Lung (tissue), 17 donors: ENCODE measurements at places on chromosomes 16 and 17.

- DNase-seq = no peak
These were observed 187.9 kb downstream of the KCNJ2 start for GRCh38 chr17:70357190-70357589.

DNA sequence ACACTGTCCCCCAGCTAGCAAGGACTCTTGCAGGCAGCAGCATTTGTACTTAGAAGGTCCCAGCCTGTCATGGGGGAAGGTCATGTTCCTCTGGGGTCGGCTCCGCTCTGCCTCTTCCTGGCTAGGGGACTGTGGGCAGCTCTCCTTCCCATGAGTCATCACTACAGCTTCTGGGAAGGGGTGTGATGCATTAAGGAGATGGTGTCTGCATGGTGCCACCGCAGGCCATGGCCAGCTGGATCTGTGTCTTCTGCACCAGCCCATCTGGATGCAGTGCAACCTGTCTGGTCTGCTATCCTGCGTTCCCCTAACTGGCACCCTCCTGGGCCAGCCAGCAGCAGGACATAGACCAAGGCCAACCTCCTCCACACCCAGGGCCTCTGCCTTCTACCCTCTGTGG lies 6.3 kb downstream of the STARD3 start:
- DNase-seq = no peak

GRCh38 chr17:6437466-6437865 lies 2.5 kb upstream of the AIPL1 start:
- no peak for DNase-seq

DNA sequence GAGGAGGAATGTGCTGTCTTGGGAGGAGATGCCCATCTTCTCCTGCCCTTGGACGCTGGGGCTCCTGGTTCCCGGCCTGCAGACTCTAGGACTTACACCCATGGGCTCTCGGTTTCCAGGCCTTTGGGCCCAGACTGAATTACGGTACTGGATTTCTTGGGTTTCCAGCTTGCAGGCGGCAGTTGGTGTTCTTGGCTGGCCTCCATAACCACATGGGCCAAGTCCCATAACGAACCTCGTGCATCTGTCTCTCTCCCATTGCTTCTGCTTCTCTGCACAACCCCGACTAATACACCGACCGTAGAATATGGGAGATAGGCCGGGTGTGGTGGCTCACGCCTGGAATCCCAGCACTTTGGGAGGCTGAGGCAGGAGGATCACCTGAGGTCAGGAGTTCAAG lies 162.6 kb downstream of the SDK2 start:
- no peak for DNase-seq

GRCh38 chr16:88392616-88393015 lies 9.9 kb downstream of the ZNF469 start:
- no peak for DNase-seq

GRCh38 chr16:87489434-87490045 lies 3.3 kb downstream of the ZCCHC14 start:
- DNase-seq = no peak

- no peak for DNase-seq
These were observed 46.2 kb downstream of the HSD17B2 start for GRCh38 chr16:82081264-82081663.

DNA sequence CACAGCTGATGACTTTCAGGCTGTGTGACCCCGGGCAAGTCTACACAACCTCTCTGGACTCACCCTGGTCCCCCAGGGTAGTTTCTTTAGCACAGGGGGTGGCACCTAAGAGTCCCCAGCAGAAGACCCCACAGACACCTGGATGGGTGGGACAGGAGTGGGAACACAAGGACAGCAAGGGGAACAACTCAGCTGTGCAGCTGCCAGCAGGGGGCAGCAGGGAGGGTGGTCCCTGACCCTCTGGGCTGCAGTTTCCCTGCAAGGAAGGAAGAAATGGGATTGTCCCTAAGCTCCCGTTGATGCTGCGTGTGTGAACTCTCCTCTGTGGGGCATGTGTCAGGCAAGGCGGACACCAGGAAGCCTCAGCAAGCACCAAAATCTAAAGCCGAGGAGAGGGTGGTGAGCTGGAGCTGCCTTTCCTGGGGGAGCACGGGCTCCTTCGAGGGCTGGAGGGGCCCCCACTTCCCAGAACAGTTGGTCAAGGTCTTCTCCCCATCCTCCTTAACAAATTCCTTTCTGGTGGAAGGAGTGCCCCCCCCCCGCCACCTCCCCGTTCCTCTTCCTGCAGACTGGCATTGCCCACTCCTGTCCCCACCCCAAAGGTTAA lies 24.1 kb upstream of the CDH5 start:
- no peak for DNase-seq

- peak; percentile 54 for DNase-seq
These were observed 127.0 kb upstream of the HAS3 start for GRCh38 chr16:68978303-68978954.

- no peak for DNase-seq
These were observed 14.9 kb downstream of the MYO1D start for GRCh38 chr17:32861981-32862380.

GRCh38 chr16:73289232-73289631 lies 241.3 kb upstream of the ZFHX3 start:
- DNase-seq = no peak
